ENCODE measurements at places on chromosomes 4 and X.

DNA sequence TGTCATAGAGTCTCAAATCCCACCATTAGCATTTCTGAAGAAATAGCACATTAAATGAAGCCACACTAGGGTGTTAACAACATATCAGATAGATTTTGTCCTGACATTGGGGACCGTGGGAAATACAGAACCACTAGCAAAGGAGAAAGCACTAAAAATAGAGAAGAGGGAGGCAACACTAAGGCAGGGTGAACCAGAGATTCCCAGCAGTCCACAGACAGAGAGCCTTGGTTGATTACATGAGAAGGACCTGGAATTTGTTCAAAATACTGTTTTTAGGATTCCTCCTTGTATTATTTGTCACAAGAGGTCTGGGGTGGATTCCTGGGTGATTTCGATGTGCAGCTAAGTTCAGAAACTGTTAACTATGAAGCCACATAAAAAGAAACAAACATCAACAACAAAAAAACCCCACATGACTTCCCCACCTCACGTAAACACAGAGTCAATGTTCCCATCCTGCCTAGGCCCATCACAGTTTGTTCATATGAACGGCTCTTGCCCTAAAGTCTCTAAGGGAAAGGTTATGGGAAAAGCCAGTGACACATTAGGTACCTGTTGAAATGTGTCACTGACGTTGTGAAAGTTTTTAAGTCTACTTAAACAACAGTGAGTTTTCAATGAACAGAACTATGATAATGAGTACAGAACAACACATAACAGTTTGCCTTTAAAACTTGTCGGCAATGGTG is 23.6 kb upstream of the GRSF1 start:
- no peak overlapping the region for H3K27ac ChIP-seq
- H3K27me3 ChIP-seq = no peaks in the 10 kb centered on the region
- H3K4me1 ChIP-seq = peaks cover 5% of the 10 kb centered on the region
- no peaks in the 10 kb centered on the region for H3K36me3 ChIP-seq
- no peak overlapping the region for H3K4me3 ChIP-seq
- DNase-seq = peak; percentile 29

DNA sequence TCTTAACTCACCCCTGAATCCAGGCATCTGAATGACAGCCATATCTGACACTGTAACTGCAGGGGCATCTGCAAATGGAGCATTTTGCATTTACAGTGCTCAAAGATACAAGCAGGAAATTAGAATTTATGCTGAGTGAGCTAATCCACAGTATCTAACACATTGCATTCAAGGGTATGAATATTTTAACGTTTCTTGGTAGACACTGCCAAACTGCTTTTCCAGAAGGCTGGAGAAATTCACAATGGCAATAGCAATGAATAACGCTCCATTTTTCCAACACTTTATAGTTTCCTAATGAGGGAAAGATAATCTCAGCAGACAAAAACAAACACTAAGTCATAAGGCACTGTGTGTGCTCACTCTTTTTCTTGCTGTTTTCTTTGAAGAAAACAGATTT is 30.9 kb downstream of the AADAT start:
- H3K4me3 ChIP-seq = no peak overlapping the region
- H3K27ac ChIP-seq = no peak overlapping the region
- no peak for DNase-seq
- H3K36me3 ChIP-seq = no peaks in the 10 kb centered on the region
- no peaks in the 10 kb centered on the region for H3K4me1 ChIP-seq

DNA sequence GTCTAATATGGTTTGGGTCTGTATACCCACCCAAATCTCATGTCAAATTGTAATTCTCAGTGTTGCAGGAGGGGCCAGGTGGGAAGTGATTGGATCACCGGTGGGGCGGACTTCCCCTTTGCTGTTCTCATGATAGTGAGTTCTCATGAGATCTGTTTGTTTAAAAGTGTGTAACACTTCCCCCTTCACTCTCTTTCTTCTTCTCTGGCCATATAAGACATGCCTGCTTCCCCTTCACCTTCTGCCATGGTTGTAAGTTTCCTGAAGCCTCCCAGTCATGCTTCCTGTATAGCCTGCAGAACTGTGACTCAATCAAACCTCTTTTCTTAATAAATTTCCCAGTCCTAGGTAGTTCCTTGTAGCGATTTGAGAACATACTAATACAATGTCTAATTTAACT is 19.7 kb upstream of the SCRG1 start:
- no peak overlapping the region for H3K27ac ChIP-seq
- H3K36me3 ChIP-seq = no peaks in the 10 kb centered on the region
- no peak overlapping the region for H3K4me3 ChIP-seq
- peaks cover 2% of the 10 kb centered on the region for H3K27me3 ChIP-seq
- peaks cover 7% of the 10 kb centered on the region for H3K4me1 ChIP-seq

DNA sequence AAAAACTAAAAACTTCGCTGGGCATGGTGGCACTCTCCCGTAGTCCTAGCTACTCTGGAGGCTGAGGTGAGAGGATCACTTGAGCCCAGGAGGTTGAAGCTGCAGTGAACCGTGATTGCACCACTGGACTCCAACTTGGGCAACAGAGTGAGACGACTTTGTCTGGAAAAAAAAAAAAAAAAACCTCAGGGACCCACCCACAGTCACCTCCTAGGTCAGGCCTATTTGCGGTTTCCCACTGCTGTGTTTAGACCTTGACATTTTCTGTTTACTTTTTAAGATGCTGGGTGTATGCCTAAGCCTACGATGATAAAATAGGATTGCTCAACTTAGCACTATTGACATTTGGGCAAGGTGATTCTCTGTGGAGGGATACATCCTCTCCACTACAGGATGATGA is 197.4 kb upstream of the TBL1X start:
- no peaks in the 10 kb centered on the region for H3K36me3 ChIP-seq
- no peak overlapping the region for H3K27ac ChIP-seq
- H3K4me3 ChIP-seq = no peak overlapping the region
- H3K4me1 ChIP-seq = no peaks in the 10 kb centered on the region

DNA sequence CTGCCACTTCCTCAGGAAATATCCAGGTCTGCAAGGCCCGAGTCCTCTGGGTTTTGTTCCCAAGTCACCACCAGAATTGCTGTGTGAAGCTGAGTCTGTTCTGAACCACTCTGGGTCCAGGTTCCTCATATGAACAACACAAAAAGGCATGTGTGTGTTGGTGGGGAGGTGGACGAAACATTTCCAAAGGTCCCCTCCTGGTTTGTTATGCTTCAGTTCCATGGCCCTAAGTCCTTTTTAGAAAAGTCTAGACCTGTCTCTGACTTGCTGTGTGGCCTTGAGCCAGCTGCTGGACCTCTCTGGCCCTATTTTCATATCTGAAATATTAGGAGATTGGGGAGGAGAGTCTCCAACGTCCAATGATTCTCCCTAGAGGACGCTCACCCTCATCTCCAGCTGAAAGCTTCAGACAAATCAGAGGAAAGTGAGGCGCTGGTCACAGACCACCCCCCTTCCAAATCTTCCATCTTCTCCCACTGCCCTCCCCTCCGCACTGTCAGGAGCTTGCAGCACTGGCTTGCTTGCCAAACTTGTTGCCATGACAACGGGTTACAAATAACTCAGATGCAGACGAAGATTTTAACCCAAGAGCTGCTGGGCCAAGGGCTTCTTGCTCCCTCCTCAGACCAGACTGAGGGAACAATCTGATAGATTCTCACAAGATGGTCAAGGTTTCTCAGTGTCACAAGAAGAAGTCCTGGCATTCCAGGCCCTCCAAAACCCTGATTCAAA is 64.5 kb downstream of the SMC1A start:
- H3K4me3 ChIP-seq = no peak overlapping the region
- no peaks in the 10 kb centered on the region for H3K4me1 ChIP-seq
- no peak overlapping the region for H3K27ac ChIP-seq
- H3K27me3 ChIP-seq = no peaks in the 10 kb centered on the region
- H3K36me3 ChIP-seq = no peaks in the 10 kb centered on the region
- DNase-seq = no peak

All from T-helper 2 cell treated with Interferon-gamma antibody and Interleukin-4, amounts not matched to agents 5 μg/mL and 100 μg/mL, for 36 hours (primary cell).